Activated CD8-positive, alpha-beta memory T cell treated with anti-CD3 and anti-CD28 coated beads, Interleukin-2, amount 50 U/mL, for 4 hours (primary cell): ENCODE measurements at places on chromosomes 13 and 19.
A peak's percentile ranks its signal among the peaks of the same experiment; 100 is the strongest.

DNA sequence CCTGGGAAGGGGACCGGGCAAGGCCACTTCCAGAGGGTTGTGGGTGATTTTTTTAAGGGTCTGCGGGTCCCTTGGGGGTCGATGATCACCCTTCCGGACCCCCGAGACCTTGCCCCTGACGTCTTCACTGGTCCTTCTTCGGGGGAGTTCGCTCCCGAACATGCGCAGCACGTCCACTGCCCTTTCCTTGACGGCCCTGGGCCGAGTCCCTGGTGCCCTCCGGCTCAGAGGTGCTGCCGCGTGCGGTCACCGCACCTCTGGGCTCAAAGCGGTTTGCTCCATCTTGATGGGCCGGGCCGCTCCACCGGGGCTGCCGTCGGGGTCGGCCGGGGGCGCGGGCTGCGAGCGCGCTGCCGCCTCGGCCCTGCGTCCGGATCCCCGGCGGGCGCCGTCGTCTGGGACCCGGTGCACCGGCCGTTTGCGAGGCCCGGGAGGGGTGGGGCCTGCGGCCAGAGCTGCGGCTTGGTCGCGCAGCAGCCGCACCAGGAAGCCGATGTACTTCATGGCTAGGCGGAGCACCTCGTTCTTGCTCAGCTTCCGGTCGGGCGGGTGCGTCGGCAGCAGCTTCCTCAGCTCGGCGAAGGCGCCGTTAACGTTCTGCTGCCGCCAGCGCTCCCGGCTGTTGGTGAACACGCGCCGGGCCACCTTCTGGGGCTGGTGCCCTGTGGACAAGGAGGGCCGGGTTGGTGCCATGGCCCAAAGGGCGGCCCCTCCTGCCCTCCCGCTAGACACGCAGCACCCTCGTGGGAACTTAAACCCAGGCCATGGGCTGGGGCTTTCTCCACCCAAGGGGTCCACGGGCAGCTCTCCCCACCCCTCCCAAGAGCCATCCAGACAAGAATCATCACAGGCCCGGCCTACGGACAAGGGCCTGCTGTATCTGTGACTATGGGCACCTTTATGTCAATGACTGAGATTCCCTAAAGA, 3.3 kb downstream of the LYL1 start:
- peak; percentile 74 for DNase-seq

GRCh38 chr19:31715249-31715945, 366.2 kb upstream of the TSHZ3 start:
- no peak for DNase-seq

- DNase-seq = no peak
These were observed 762.1 kb upstream of the ARGLU1 start for GRCh38 chr13:107329991-107330390.

GRCh38 chr13:110306340-110306959, 507 bp downstream of the COL4A1 start:
- no peak for DNase-seq

GRCh38 chr19:44553478-44554171, 24.1 kb upstream of the CEACAM20 start:
- no peak for DNase-seq

GRCh38 chr13:106302843-106303242, 232.6 kb downstream of the EFNB2 start:
- no peak for DNase-seq

DNA sequence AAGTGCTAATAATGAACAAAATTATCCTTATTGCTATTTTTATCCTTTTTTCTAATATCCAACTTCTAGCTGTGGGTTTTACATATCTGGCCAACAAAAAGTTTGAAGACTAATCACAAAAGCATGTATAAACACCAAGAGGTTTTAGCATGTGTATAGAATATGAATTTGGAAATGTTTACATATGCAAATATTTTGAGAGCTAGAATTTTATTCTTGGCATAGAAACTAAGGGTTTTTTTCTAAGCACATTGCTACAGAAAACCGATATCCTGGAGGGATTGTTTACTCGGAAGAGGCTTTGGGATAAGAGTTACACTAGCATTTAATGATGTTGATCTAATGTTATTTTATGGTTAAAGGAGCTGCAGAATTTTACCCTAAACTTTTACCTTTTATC, 392.1 kb downstream of the EFNB2 start:
- no peak for DNase-seq

DNA sequence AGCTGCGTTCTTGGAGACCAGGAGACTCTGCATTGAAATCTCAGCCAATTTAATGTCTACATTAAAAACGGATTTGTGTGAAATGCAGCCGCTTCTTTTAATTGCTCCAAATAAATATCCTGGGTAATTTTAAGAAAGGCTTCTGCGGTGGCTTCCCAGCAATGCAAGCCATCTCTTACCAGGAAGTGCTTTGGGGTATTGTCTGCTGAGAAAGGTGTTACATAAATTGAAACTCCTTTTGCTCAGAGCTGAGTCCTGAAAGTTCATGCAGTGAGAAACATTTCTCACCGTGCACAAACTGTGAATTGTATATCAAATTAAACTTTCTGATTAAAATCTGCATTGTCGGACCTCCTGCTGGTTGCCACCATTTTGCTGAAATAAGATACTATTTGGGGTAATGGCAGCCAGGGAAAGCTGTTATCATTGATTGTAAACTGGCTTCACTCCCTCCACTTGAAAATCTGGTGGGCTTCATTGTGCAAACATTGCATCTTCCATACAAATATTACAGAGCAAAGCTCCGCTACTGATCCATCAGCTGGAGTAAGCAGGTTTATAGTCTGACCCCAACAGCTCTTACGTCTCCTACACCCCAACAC, 59.5 kb downstream of the ZIC5 start:
- DNase-seq = no peak

DNA sequence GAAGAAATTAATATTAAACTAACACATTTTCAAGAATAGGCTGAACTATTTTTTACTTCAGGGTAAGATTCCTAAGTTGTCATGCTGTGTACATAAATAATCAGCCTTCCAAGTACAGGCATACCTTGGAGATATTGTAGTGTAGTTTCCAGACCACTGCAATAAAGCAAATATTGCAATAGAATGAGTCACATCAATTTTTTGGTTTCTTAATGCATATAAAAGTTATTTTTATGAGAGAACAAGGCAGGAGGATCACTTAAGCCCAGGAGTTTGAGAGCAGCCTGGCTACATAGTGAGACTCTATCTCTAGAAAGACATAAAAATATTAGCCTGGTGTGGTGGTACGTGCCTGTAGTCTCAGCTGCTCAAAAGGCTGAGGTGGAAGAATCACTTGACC, 511.5 kb downstream of the UQCRFS1 start:
- no peak for DNase-seq

DNA sequence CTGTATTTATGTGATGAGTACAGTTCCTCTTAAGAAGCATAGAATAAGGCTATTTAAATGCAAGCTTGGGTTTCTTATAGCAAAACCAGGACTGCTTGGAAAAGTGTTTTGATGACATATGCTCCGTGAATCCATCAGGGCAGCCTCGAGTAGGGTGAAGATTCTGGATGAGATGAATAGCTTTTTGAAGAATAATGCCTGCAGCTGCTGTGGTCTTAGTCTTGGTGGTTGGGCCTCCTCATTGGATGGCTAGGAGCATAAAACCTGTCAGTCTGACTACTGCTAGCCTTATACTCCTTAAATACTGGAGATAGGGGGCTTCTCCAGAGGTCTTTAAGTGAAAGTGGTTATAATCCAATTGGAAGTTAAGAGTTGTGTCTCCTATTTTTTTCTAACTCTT, 704.3 kb downstream of the FGF9 start:
- no peak for DNase-seq

DNA sequence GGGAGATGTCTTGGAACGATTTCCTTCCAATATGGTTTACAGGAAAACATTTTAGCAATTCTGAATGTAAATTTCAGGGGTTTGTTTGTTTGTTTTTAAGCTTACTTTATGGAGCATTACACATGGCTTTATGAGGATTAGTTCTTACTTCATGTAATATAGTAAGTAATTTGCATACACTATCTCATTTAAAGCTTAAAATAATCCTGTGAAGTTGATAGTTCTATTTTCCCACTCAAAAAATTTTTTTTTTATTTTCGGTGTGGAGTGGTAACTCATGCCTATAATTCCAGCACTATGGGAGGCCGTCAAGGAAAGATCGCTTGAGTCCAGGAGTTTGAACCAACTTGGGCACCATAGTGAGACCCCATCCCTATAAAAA, 19.0 kb upstream of the KPNA3 start:
- no peak for DNase-seq

DNA sequence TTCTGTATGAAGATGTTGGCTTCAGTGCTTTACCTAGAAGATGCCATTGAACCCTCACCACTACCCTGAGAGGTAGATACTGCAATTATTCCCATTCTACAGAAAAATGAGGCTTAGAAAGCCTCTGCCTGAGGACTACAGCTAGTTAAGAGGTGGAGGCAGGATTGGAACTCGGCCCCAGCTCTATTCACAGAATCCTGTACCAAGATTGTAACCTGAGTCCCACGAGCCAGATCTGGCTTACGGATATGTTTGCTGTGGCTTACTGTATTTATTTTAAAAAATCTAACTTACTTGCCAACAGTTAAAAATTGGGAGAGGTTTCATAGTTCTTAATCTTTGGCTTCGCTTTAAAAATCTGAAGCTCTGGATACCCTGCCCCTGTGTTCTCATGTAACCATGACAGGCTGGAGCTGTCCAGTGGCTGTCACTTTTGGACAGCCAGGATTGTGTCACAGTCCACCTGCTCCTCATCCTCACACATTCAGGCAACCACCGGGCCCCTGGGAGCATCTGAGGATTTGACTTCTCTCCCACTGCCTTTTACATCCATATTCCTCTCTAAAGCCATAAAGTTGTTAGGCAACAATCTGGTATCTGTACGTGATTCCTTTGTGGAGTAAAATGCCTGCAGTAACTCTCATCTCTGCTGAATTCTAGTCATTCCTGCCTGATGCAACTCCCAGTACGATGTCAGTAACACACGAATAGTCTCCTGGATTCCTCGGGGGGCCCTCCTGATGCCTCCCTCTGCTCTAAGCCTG, 160.8 kb upstream of the SERP2 start:
- no peak for DNase-seq

DNA sequence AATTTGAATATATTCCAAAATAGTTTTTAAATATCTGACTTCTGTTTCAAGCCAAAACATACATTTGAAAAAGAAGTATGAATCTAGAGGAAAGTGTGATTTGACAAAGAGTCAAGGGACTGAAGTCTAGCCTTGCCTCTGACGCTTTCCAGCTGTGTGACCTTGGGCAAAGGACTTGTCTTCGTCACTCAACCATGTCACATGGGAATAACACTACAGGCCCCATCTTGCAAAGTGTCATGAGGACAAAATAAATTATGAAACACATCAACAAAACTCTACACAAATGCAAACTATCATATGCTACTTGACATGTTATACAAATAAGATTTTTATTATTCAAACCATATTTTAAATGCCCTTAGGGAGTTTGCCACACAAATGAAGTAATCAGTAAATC, 73.0 kb downstream of the CYSLTR2 start:
- no peak for DNase-seq

GRCh38 chr19:7013678-7014077, 7.6 kb downstream of the MBD3L2B start:
- DNase-seq = no peak

DNA sequence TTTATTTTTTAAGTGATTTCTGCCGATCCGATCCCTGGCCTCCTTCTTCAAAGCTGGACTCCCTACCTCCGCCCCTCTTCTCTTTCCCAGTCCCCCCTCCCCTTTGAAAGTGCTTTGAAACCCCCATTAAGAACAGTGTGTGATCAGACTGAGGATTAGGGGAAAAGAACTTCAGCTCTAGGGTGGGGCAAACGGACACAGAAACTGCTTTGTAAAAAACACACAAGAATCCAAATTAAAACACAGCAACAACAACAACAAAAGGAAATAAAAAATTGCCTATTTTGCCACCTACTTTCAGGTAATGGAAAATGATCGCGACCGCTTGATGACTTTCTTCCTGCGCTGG, 1.4 kb downstream of the SPRY2 start:
- DNase-seq = no peak

- no peak for DNase-seq
These were observed 1.9 kb downstream of the LDLR start for GRCh38 chr19:11090997-11091702.

DNA sequence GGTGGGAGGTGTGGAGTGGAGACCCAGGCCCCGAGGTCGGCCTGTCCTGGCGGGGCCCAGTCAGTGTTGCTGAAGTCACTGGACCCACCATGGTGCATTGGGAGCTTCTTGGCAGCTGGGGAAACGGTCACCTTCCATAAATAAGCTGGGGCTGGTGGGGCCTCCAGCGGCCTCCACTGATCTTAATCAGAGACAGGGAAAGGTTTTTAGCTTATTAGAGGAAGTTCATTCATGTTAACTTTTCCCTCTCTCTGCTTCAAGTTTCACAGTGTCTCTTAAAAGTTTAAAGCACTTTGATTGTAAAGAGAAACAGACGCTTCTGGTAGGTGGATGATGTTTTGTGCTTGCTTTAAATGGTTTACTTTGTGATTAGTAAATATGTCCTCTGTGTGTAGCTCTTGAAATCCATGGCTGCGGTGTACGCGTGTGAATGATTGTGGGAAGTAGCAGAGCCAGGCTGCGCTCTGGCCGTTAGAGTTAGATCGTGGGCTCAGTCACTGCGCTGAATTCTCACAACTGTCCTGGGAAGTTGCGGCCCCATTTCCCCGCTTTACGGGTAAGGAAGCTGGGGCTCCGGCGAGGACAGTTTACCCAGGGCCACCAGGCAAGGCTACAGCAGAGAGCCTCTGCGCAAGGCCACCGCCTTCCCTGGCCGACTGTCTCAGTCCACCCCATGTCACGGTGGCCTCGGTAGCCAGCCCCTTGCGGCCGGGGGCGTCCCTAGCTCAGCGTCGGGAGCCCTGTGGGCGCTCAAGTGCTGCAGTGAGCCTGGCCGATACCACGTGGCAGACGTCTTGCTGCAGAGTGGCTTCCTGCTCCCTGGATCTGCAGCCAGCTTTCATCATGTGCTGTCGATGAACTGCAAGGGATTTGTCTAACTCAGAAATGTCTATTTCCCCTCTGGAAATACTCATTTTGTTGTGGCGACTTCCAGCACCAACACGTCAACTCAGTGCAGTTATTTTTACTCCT, 16.5 kb upstream of the NDUFS7 start:
- DNase-seq = no peak

DNA sequence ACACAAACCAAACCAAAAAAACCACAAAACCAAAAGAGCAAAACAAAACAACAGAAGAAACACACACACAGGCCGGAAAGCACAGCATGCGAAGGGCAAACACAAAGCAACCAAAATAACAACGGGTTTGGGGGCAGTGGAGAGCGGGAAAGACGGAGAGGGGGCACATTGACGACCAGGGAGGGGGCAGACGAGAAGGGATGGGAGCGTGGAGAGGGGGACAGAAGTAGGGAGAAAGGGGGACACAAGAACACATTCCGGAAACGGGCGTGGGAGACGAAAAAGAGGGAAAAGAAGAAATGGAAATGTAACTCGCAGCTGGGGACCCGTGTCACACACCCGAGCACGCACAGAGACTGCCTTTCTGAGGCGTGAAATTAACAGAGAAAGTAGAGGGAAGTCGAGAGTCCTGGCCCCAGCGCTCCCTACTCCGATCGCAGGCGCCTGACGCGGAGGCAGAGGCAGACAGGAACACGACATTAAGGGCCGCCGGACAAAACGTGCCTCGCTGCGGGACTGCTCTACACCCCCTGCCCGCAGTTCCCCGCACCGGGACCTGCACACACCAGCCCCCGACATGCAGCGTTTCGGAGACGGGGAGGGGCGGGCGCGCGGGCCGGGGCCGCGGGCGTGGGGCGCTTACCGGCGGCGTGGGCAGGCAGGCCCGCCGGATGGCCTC, 652 bp downstream of the POU4F1 start:
- DNase-seq = no peak
